ENCODE measurements at places on chromosomes 2 and 18.

DNA sequence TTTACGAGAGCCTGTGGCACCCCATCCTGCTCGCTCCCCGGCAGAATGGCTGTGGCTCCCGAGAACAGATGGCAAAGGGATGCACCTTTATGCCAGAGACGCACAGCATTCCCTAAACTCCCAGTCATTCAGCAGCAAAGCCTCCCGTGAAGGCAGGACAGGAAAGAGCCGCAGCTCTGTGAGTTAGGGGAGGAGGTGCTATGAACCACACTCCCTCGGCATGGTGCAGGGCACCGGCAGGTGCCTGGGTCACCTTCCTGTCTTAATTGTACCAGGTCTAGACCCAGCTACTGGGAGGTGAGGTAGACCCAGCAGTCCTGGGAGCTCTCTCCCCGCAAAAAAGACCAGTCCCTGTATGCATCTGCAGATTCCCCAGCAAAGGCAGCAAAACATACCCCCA is 149.8 kb downstream of the TWIST2 start:
- no peak for DNase-seq

DNA sequence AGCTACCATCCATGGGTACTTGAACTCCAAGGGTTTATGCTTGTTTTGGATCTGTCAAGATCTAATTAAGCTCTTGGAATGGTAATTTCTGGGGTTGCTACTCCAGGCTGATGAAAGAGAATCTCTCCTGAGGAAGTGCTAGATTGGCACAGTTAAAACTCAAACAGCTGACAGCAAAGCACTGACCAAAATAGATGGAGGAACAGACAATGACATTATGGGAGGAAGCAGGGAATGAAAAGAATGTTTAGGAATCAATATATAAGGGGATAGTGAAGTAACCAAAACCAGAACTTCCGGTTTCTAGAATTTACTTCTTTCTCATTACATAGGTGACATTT is 6.3 kb downstream of the THUMPD2 start:
- no peak for DNase-seq

- DNase-seq, result no peak
Measured at GRCh38 chr2:191066197-191066918, 52.4 kb upstream of the STAT1 start.

DNA sequence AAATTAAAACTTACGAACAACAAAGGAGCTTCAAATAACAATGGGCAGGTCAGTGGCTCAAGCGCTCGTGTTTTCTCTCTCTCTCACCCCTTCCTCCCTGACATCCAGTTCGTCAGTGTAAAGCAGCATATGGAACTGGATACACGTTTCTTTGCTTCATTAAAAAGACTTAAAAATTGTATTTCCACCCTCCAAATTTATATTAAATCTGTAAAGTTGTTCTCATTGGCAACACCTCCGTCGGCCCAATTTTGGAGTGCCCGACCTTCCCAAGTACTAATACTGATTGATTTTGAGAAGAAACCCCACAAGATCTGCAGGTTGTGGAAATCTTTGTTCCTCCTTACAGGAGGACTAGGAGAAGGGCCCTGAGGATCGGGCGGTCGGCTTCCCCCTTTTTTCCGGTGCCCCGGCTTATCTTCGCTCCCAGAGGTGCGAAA is 2.2 kb downstream of the TBR1 start:
- DNase-seq, result no peak

GRCh38 chr2:152223977-152224376 is 48.4 kb upstream of the STAM2 start:
- DNase-seq, result no peak

DNA sequence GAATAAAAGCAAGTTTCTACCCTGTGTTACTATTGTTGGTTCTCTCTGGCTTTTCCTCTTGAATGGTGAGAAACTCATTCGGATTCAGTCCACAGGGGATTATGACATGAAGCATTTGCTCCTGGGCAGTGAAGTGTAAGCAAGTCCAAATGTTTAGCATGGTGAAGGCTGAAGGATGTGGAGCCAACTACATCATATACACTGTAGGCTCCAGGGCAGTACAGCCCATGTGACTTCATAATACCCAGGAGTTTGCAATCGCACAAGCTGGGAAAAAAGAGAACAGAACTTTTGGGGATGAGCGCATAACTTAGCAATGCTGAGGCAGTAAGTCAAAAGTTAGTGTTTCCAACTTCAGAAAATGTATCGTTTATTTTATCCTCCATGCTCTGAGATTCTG is 695.7 kb upstream of the POU3F3 start:
- DNase-seq, result no peak

- no peak for DNase-seq
Measured at GRCh38 chr2:201855356-201855755, 49.0 kb downstream of the CDK15 start.

DNA sequence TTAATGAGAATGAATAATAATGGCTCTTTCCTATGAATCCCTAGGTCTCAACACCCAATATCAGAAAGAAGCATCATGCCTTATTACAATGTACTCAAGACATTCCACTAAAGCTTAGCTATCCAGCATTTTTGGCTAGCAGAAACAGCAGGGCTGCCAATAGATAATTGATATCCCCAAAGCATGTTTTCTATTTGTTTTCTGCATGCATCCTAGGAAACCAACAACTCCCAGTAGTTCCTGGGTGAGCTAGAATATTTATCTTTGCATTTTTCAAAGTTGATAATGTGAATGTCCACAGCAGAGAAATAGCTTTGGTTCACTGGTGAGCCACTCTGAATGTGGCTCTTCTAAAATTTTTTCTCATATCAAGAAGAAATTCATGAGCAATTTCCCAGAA is 5.8 kb upstream of the ANTXR1 start:
- no peak for DNase-seq

DNA sequence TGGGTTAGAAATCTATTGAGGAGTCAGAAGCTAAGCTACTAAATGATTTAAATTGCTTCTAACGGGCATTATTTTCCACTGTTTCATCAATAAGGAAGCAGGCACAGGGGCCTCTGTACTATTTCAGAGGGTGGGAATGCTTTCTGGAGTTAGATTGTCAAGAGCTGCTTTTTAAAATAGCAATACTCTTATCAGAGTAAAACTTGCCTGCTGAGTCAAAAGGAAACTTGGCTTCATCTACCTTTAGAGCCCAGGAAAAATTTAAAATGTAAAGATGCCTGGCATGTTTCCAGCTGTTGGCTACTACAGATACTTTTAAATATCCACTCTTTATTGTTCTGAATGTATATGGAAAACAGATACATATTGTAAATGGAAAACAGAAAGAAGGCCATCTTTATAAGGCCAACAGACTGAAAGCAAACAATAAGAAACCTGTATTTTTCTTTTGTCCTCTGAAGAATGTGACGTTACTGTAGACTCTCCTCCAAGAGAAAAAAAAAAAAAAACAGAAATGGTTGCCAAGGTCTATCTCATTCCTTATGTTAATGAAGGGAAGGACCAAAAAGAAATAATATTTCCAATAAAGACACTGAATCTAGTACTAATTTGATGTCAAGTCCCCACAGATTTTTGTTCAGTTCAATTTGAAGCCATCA is 79.1 kb downstream of the FIGN start:
- no peak for DNase-seq

Measured in activated CD4-positive, alpha-beta T cell treated with anti-CD3 and anti-CD28 coated beads for 1 hour (primary cell).